HuH-7.5 (cell line): ENCODE measurements at places on chromosomes 5 and 9.

- DNase-seq = no peak
These were observed 42.3 kb upstream of the DMAC1 start for GRCh38 chr9:7841831-7842230.

DNA sequence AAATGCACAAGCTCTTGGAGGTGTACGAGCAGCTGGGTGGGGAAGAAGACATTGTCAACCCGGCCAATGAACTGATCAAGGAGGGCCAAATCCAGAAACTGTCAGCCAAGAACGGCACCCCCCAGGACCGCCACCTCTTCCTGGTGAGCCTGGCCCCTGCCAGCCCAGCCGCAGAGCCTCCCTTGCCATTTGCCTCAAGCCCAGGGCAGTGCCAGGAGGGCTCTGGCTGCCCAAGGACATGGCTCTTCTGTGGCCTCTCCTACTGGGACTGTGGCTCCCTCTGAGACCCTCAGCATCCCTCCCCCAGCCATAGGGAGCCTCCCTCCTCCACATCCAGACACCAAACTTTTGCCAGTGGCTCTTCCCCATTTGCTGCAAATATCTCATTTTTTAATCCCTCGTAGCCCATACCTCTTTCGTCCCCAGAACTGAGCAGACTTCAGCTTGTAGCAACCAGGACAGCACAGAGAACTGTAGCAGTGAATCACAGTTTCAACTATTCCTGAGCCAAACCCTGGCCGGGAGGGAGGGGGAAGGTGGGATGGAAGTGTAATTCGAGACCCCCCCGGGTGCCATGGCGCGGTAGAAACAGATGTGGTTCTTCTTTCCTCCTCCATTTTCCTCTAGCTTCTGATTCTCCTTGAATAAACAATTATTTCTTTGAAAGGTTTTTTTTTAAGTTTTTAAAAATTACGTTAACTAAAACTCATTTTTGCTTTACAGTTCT lies 44.5 kb upstream of the SUSD3 start:
- no peak for DNase-seq

DNA sequence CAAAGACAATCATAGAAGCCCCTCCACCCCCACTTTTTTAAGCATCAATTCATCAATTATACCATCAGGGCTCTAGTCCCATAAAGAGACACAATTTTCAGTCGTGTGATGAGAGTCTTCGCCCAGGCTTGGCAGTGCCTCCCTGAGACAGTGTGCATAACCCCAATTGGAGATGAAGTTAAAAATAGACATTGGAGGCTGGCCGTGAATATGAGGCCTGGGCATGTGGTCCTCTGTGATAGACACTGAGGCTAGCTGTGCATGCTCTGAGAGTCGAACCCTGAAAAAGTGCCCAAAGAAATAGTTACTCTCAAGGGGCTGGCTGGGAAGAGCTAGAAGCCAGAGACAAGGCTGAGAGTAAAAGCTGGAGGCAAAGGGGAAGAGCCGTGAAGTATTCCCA lies 248.6 kb upstream of the NR4A3 start:
- DNase-seq = no peak

DNA sequence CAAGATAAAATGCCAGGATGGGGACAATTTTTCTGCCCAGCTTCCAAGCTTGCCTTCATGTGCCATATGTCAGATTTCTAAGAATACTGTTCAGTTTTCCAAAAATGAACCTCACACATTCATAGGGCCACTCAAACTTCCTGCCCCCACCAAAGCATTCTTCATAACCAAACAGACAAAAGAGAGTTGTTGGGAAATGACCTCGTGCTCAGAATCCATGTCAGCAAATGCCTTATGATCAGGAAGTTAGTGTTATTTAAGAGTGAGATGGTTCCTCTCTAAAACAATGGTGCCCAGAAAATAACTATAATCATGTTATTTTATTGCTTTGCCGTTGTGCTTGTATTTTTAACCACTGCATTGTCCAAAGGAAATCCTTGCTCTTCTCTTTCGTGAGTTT lies 208.2 kb downstream of the ZNF608 start:
- DNase-seq = no peak

GRCh38 chr9:97136421-97136820 lies 97.5 kb upstream of the CTSV start:
- DNase-seq = no peak

DNA sequence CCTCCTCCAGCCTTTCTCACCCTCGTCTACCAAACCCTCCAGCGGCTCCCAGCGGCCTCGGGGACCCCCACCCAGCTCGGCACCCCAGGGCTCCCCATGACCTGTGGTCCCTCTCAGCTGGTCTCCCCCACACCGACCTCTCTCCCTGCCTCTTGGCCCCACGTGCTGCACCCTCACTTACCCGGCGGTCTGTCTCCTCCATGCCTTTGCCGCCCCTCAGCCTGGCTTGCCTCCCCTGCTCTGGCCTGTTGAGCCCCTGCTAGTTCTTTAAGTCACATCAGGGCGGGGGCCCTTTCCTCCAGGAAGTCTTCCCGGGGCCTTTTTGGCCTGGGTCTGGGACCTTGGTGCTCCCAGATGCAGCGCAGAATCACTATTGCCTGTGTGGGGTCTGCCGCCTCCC lies 81.5 kb downstream of the LMX1B start:
- DNase-seq = no peak

DNA sequence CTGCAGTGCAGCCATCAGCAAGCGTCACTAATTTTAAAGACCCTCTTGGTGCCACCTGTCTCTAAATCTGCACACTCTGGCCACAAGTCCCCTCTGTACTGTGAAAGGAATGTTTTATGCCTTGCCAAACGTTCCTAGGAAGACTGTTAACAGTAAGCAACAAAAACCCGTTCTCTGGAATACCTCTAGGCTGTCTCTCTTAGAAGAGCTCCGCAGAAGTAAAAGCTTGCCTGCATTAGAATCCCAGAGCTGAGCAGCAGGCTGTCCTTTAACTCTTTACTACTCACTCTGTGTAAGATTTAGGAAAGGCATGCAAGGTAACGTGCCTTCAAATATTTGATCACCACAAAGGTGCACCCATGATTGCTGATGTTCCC lies 53.9 kb upstream of the C9orf72 start:
- no peak for DNase-seq

DNA sequence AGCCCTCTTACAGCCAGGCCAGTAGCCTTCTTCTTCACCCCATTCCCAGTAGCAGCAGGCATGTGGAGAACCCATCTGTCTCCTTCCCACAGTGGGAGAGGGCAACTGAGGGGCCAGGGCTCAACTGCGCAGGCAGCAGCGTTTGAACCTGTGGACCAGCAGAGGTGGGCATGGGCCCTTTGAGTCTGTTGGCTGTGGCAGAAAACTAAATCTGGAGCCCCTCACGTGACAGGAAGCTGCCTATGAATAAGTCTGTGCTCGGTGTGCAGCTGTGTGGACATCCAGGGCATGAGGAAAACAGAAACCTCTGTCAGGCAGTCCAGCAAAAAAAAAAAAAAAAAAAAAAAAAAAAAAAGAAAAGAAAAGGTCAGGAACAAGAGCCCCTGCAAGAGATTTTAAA lies 189.2 kb upstream of the NR3C1 start:
- no peak for DNase-seq

DNA sequence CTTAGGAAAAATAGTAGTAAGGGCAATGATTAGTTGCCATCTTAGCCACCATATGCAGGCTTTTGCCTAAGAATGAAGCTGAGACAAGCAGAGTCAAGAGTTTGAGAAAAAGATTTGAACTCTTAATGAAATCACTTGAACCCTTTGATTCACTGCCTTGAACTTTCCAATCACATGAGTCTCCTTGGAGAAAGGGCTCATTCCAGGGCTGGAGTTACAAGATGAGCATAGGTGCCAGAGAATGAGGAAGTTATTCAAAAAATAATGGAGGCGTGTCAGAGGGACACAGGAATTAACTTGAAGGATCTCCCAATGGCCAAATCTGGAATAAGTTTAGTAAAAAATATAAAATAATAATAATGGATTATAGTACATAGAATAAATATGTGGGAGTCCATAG lies 35.3 kb downstream of the MAT2B start:
- no peak for DNase-seq

GRCh38 chr9:8832955-8833354 lies 1033.4 kb upstream of the DMAC1 start:
- DNase-seq = no peak

- no peak for DNase-seq
These were observed 568.5 kb upstream of the RIOK2 start for GRCh38 chr5:97751540-97751939.

DNA sequence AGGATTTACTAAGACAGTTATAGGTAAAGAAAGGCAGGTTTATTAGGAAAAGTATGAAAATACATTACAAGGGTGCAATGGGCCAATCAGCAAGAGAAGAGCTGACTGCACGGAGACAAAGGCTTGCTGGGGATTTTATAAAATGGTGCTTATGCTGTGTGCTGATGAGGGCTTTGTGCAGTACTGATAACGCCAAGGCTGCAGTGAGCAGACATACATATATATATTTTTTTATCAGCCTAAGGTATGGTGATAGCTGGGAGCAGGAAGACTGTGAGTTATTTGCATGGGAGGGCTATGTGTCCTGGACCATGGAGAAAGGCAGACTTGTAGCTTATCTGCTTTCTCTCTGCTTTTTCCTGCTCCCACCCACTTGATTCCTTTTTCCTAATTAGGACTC lies 208.1 kb upstream of the ACTBL2 start:
- no peak for DNase-seq

GRCh38 chr5:146909255-146910068 lies 30.9 kb upstream of the PPP2R2B start:
- no peak for DNase-seq

- DNase-seq = no peak
These were observed 5.1 kb upstream of the GNPDA1 start for GRCh38 chr5:142017832-142018427.

GRCh38 chr5:445591-445990 lies 2.6 kb downstream of the EXOC3 start:
- DNase-seq = no peak

DNA sequence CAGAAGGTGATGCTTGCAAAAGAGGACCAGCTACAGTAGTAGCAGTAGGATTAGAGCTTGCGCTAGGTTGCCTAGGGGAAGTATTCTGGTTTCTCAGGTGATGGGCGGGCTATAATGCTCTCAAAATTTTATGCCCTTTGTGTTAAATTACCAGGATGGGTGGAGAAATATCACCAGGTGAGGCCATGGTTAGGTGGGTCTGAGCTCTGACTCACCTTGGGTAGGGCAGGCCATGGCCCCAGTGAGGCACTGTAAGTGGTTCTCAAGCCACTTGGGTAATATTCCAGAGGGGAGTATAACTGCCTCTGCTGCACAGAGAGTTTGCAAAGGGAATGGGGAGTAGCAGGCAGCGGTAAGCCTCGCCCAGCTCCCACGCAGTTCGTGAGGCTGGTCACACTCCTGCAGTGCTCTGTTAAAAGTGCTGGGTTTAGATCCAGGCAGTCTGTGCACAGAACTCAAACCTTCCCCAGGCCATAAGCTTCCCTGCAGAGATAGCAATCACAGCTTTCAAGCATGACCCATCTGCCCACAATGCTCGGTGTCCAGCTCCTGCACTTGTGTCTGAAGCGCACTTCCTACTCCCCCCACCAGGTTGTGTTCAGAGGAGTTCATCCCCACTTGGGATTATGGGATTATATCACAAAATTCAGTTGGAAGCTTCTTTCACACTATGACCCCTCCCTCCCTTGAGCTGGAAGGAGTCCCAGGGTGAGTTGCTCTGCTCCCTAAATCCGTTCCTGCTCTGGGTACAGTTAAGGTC lies 575.0 kb downstream of the CHSY3 start:
- DNase-seq = no peak

DNA sequence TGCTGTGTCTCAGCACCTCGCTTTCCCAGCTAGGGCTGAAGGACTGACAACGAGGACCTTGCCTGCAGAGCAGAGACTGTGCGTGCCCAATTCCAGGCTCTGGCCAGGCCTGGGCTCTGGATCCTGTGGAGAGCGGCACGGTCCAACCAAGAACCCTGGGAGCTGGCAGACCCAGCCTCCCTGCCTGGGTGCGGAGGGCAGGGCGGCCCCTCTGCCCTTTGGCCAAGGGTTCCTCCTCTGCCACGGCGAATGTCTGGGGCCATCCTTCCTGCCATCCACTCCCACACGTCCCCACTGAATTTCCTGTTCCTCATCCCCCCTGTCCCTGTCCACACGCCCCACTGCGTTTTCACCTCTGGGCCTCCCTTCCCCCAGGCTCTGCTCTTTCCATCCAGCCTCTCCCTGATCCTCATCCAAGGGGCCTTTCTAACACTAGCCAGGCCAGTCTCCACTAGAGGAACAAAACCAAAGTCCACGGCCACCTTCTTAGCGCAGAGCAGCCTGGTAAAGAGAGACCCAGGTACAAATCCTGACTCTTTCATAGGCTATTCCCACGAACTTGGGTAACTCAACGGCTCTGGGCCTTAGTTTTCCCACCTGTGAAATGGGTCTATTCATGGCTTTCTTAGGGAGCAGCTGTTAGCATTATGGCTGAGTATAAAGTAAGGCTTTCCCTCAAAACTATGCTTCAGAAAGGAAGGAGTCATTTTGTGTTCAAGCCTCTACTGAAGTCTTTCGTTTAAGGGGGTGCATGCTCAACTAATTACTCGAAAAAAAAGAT lies 95.5 kb upstream of the PHYKPL start:
- no peak for DNase-seq

- no peak for DNase-seq
These were observed 1929.5 kb upstream of the CDH9 start for GRCh38 chr5:28967848-28968247.

- peak; percentile 30 for DNase-seq
These were observed 421.5 kb upstream of the DAP start for GRCh38 chr5:11182441-11183080.

GRCh38 chr9:113606510-113606909 lies 143.0 kb downstream of the RGS3 start:
- DNase-seq = no peak

- no peak for DNase-seq
These were observed 2.9 kb downstream of the OR2V1 start for GRCh38 chr5:181127907-181128626.

GRCh38 chr9:117188394-117188793 lies 226.5 kb downstream of the ASTN2 start:
- no peak for DNase-seq

DNA sequence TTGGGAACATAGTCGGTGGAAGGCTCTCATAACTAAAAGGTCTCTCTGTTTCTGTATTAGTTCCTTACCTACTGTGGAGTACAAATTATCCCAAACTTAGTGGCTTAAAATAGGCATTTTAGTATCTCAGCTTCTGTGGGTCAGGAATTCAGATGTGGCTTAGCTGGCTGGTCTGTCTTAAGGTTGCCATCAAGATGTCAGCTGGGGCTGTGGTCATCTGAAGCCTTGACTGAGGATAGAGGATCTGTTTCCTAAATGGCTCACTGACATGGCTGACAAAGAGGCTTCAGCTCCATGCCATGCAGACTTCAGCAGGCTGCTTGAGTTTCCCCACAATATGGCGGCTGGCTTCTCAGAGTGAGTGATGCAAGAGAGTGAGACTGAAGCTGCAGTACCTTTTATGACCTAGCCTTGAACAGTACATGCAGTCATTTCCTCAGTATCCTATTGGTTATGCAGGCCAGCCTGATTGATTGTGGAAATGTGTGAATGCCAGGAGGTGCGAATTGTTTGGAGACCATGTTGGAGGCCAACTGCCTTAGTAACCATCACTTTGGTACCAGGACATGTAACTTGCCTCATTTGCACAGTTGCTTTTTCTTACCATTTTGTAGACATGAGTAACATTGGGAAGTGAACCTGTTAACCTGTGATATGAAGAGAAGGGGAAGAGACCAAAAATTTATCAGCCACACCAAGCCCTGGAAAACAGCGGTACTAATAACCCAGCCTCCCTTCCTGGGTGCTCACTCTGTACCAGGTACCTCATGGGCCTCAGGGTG lies 152.8 kb upstream of the IER5L start:
- DNase-seq = no peak
